Natural killer cell (primary cell): ENCODE measurements at places on chromosomes 1 and 21.

DNA sequence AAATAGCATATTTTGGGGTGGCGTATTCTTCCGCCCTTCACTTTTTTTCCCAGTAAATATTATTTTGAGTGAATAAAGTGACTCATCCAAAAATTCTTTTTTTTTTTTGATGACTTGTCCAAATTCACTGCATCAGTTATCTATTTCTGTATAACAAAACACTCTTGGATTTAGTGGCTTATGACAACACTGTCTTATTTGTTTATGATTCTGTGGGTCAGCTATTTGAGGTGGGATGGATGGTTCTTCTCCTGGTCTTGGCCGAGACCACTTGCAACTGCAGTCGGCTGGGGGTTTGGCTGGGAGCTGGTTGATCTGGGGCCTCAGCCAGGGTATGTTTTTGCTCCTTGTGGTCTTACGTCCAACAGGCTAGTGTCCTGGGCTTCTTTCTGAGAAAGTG is 39.9 kb upstream of the SRSF10 start:
- no peak for DNase-seq

GRCh38 chr1:23168079-23168444 is 594 bp downstream of the LUZP1 start:
- peak; percentile 62 for DNase-seq

GRCh38 chr21:43308101-43308814 is 118.7 kb downstream of the SIK1 start:
- DNase-seq, result no peak

DNA sequence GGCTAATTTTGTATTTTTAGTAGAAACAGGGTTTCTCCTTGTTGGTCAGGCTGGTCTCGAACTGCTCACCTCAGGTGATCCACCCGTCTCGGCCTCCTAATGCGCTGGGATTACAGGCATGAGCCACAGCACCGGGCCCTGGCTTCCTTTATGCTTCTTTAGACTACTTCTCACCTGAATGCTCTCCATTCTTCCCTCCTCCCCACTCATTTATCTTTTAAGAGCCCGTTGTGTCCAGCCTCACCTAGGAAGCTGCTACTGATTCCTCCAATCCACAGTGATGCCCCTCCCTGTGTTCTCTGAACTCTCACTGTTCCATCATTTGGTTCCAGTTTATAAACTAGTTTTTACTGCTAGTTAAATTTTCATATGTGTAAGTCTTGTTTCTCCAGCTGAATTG is 44.9 kb upstream of the NR5A2 start:
- no peak for DNase-seq

GRCh38 chr1:9529190-9529589 is 10.1 kb upstream of the SLC25A33 start:
- DNase-seq, result no peak

- no peak for DNase-seq
Measured at GRCh38 chr1:62682531-62682930, 5.7 kb downstream of the DOCK7 start.

DNA sequence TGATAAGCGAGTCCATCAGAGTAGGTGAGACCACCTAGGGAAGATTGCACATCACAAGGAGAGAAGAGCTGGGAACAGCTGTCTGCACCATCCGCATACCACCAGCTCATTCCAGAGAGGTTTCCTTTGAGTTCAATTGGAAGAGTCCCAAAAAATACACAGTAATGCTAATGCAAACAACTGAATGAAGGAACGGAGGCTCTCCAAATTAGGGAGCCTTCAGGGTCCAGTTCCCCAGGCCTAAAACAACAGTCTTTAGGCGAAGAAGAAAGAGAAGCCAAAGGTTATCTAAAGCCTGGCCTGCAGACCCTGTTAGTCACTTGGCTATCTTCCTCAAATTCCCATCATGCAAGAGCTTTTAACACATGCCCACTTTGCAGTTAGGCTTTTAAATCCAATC is 246.4 kb downstream of the PBX1 start:
- DNase-seq, result no peak

GRCh38 chr1:60921175-60921574 is 161.2 kb upstream of the NFIA start:
- no peak for DNase-seq

GRCh38 chr1:178263341-178263740 is 169.4 kb downstream of the RASAL2 start:
- no peak for DNase-seq
